ENCODE measurements at places on chromosomes 5 and 9.

GRCh38 chr5:18882154-18882553, 1105.8 kb downstream of the CDH18 start:
- no peak for DNase-seq

- DNase-seq, result no peak
Measured at GRCh38 chr9:38058452-38059232, 10.4 kb downstream of the SHB start.

DNA sequence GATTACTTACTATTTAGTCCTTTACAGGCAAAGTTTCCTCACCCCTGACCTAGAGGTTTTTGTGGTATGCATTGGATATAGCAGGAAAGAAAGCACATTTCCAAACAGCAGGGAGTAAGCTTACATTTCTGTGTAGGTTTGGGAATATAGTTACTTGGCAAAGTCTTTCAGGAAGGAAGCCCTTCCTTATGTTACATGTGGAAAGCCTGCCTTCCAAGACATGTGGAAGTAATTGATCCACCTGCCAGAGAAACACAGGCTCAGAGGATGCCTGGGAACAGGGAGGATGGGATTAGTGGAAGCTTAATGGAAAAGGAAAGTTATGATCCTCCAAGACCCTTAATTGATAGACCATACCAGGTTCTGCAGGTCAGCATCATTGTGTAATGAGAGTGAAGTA, 87.3 kb upstream of the PPP1R2B start:
- no peak for DNase-seq

DNA sequence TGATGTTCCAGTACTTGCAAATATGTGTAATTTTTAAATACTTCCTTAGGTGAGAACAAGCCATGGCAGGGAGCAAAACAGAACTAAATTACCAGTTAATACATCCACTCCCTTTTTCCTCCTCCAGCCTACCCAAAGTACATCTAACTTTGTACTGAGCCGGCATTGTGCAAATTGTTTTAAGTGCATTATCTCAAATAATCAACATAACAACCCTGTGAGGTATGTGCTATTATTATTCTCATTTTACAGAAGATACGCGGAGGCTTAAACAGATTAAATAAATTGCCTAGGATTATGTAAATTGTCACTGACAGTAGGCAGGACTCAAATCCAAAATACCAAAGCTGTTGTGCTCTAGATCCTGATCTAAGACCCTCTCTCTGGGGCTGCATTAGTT, 55.5 kb upstream of the KLF4 start:
- DNase-seq, result no peak

GRCh38 chr5:139287890-139288635, 5.5 kb upstream of the MATR3 start:
- DNase-seq, result no peak

- no peak for DNase-seq
Measured at GRCh38 chr5:139696894-139697658, 48.9 kb downstream of the CXXC5 start.

- no peak for DNase-seq
Measured at GRCh38 chr5:66356011-66356565, 212.0 kb downstream of the SREK1 start.

DNA sequence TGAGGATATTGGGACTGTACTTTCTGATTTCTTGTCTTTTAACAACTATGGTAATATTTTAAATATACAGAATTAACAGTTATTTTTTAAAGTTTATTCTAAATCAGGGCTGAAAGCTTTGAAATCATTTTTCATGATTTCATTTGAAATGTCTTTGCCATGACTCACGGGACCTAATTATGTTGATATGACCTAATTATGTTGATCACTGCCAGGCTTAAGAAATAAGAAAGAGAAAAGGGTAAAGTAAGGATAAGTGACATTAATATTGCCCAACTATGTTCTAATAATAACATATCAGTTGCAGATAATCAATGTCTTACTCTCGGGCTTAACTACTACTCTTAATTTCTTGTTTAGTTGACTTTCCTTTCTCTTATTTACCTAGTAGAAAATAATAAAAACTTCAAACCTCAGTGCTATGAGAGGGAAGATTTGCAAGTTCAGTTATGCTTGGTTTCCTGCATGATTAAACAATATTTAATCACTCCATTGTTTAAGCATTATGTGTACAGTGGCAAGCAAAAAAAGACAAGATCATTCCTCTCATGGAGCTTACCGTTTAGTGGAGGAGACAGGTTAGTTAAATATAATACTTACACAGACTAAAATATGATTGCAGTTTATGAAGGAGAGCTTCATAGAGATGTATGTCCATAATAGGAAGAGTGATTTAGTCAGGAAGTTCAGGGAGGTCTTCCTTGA, 67.0 kb upstream of the EIF4EBP3 start:
- DNase-seq, result no peak

Data from NCI-H1694 (cell line).